ENCODE measurements at places on chromosomes 2 and 18.
A peak's percentile ranks its signal among the peaks of the same experiment; 100 is the strongest.

DNA sequence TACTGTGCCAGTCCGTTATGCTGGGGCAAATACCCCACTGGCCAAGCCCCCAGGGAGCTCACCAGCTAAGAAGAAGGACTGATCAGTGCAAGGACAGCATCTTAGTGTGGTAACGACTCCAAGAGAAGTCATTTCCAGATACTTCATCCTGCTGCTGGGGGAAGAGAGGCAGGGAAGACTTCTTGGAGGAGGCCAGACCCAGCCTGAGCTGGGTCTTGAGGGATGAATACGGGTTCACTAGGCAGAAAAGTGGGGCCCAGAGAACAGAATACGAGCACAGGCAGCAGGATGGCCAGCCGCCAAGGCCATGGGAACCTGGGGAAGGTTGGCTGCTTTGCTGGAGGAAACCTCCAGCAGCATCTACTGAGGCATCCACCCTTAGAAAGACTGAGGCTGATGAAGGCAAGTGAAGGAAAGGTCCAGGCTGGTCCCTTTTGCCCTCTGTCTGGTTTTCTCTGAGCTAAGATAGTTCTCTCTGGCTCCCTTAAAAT lies 84.1 kb downstream of the GLI2 start:
- DNase-seq = no peak

GRCh38 chr18:51757255-51757924 lies 559.9 kb upstream of the MEX3C start:
- no peak for DNase-seq

GRCh38 chr2:177464549-177464948 lies 72.0 kb downstream of the AGPS start:
- DNase-seq = no peak

GRCh38 chr2:208254118-208254870 lies 577 bp downstream of the IDH1 start:
- peak; percentile 64 for DNase-seq

DNA sequence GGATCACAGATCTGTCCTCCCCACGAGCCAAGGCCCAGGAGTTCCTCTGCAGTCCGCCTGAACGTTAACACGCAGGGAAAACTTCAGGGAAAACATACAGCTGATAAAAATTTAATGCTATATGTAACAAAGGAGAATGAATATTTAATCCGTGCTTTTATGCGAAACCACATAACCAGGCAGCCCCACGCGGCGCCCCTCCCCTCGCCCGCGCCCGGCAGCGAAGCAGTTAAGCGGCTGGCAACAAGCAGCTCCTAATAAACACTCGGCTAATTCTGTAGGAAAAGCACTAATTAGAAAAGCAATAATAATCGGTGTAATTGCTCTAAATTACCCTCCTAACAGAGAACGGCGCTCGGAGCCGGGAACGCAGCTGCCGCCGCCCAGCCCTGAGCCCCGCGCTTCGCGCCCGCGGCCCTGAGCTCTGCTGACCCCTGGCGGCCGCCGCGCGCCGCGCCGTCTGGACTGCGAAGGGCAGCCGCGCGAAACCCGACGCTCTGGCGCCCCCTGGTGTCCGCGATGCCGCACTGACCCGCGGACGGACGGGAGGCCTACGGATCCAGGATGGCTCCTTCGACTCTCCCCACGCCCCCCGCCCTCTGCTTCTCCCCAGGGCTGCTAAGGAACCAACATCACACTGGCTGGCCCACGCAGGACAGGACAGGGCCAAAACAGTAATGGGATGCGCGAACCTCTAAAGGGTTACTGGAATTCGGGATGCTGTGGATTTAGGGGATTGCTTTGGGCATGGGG lies 181.4 kb downstream of the SMAD2 start:
- DNase-seq = peak; percentile 39

GRCh38 chr2:225196579-225196978 lies 154.3 kb upstream of the DOCK10 start:
- no peak for DNase-seq

DNA sequence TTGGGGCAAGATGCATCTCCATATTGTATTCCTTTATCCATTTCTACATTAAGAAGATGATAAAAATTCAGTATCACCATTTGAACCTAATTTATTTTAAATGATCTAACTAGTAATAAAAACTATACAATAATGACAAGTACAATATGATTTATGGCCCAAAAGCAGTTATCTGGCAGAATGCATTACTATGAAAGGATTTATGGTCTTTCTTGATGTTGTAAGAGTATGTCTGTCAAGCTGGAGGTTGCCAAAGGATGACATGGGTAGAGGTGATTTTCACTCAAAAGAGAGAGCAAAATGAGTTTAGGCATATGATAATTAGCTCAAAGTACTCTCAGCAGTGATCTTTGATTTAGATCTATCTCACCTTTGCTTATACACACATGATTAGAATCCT lies 54.2 kb upstream of the MAP2 start:
- no peak for DNase-seq

DNA sequence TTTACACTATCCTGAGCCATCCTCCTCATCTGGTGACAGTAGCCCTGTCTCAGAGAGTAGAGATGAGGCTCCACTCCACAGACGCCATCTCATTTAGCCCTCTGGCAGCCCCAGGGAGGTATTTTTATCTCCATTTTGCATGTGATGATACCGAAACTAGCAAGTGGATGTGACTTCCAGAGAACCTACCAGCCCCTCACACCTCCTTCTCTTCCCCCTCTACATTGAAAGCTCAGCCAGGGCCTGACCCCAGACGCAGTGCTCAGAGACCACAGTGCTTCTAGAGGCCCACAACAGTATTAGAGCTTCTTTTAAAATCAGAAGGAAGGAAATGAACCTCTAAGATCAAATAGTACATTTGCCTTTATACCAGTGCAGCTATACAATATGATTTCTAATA lies 8.3 kb downstream of the GYPC start:
- no peak for DNase-seq

DNA sequence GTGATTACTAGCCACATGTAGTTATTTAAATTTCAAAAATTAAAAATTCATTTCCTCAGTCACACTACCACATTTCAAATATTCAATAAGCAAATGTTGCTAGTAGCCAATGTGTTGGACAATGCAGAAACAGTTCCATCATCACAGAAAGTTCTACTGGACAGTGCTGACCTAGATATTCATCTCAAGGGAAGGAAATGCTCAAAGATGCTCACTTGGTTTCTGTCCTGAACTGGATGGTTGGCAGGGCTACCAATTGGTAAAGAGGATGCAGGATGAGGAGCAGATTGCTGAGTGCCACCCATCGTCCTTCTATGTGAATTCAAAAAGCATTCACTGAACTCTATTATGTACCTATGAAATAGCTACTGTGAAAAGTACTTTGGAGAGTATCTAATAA lies 6.0 kb upstream of the UBXN2A start:
- no peak for DNase-seq

DNA sequence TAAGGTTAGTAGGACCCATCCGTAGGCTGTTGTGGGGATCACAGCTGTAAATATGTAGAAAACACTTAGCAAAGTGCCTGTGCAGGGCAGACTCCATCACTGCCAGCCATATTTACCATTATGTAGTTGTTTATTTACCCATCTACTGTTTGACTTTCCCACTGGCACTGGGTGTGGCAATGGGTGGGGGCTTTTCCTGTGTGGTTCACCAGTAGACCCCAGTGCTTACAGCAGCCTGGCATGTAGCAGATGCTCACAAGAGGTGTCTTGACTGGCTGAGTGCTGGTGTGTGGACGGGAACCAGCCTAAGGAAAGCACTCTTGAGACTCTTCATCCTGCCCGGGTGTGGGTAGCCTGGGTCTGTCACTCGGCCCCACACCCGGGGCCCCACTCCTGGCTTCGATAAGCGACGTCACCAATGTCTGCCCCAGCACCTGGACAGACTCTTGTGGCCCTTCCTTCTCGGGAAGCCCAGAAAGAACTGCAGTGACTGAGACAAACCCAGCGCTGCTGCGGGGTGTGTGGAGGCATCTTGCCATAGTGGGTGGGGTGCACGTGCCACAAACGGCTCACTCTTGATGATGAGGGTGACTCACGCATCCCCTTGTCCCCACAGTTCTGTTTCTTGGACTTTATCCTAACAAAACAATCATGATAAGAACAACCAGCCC lies 78.3 kb downstream of the HDAC4 start:
- no peak for DNase-seq

- DNase-seq = no peak
These were observed 61.4 kb upstream of the ZBTB7C start for GRCh38 chr18:48470484-48471180.

DNA sequence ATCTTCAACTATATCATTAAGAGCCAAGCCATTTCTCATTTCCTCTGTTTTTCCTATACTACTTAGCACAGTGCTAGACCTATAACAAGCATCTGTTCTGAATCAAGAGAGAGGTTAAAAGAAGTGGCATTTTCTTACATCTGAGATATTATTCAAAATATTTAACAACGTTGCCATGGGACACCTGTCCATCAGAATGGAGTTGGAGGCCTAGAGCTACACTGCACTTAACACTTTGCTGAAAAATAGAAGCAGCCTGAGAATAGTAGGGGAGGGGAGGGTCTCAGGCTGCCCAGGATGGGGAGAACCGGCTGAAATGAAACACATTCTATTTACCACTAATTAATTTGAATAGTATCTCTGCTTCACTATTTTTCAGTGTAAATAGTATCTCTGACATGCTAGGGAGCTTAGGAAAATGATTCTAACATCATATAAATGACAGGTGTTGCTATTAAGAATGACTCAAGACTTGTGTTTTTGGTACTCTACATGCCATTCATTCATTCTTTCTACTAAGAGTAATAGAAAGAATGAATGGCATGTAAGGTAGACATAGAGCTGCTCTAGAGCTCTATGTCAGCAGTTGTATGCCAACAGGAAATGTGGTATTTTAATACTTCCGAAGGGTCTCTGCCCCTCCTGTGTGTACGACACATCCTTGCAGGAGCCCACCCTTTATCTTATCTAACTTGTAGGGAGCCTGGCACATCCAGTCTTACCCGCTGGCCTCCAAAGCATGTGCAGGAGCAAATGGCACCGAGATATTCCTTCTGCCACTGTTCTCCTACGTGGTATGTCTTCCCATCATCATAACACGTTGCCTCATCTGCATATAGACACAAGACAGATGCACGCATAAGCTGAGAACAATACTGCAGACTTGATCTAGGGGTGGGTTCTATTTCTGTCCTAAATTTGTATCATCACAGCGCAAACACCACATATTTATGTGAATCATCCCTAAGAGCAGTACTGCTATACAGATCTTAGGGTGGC lies 52.6 kb downstream of the ATIC start:
- DNase-seq = no peak

DNA sequence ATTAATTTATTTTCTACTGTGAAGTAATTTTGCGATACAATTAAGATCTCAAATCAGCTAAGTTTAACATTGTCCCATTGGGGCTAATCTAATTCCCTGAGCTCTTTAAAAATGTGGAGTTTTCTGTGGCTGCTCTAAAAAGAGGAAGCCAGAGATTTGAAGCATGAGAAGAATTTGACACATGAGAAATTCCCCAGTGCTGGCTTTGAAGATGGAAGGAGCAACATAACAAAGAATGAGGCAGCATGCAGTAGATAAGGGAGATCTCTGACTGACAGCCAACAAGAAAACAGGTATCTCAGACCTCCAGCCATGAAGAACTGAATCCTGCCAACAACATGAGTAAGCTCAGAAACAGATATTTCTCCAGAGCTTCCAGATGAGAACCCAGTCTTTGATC lies 308.4 kb downstream of the ZNF804A start:
- DNase-seq = no peak

DNA sequence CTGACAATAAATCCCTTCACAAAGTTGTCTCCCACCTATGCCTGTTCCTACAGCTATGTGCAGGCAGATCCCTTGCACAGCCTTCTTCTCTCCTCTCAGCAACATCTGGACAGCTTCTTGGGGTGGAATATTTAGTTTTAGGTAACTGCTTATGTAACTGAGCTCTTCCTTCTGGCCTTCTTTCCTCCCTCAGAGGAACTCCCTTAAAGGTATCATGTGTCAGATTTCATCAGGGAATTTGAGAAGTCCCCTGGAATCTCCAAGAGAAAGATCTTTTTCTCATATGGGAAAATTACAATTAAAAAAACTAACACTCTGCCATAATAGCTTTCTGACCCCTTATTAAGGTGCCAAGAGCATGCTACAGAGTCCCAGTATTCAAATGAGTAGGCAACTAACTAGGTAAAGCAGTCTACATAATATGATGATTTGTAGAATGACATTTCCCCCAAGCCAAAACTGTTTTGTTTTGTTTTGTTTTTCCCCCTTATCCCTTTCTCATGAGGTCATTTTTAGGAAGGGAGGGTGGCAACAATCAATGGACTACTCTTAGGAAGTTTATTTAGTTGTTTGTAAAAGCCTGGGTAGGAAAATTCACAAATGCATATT lies 2.4 kb downstream of the TMEM200C start:
- no peak for DNase-seq

DNA sequence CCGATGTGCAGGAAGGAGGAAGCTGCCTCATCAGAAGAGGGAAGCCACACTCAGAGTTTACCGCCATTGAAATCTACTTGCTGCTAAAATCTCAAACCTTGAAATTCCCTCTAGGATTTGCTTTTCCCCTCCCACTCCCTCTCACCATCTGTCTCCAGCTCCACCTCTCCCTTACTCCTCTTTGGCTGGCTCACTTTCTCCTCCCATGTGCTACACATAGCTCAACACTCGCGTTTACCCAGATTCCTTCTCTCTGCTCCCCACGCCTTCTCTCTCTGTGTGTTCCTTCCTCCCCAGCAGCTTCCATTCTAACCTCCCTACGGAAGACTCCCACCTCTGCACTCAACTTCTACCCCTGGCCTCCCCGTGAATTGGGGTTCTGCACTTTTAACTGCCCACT lies 143.1 kb downstream of the DNER start:
- no peak for DNase-seq

DNA sequence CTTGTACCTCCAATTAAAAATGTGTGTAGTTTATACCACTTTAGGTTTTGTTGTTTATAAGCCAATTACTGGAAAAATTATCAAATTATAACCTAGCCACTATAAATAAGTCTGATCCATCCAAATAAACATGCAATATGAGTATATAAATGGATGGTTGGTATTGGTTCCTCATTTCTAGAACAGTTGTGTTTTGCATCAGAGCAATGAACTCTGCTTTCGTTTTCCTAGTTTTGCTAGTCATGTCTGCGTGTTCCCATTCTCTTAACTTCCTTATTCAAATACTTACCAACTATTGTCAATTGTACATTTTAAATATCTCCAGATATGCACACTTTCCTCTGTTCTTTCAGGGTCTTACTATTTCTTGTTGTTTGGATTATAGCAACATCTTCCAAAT lies 641.7 kb downstream of the NR4A2 start:
- no peak for DNase-seq

GRCh38 chr2:61793389-61793836 lies 60.4 kb downstream of the FAM161A start:
- peak; percentile 51 for DNase-seq

GRCh38 chr2:31347750-31348149 lies 66.8 kb downstream of the XDH start:
- no peak for DNase-seq

DNA sequence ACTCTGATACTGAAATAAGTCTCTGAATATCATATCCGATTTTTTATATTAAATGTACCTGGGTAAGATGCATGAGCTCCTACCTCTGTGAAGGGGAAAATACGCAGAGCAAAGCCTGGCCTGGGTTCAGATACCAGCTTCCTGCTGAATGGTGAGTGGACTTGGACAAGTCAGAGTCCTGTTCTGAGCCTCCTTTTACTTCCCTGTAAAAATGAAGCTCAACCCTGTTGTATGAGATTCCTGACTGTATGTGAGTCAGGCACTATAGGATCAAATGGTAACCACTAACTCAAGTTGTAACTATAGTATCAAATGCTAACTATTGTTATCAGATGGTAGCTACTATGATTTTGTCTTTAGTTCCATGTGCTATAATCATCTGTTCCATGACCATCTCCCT lies 561.7 kb downstream of the CNTNAP5 start:
- DNase-seq = no peak
